ENCODE measurements at places on chromosomes 1 and 21. TPM values are rescaled to one million over a fixed set of nuclear protein-coding genes. Genes with fewer than 3 reads are reported as not detected.

WNT4 gene
- 21.3 TPM for total RNA-seq

GRCh38 chr1:201396861-201397464, 2.2 kb downstream of the LAD1 start:
- peak overlapping the region; percentile 52 for H3K4me3 ChIP-seq
- peak overlapping the region; percentile 94 for H3K27ac ChIP-seq
- H3K36me3 ChIP-seq, result no peaks in the 10 kb centered on the region

- DNase-seq, result no peak
- H3K27ac ChIP-seq, result no peak overlapping the region
- H3K27me3 ChIP-seq, result no peaks in the 10 kb centered on the region
- H3K4me1 ChIP-seq, result no peaks in the 10 kb centered on the region
- no peaks in the 10 kb centered on the region for H3K36me3 ChIP-seq
- no peak overlapping the region for H3K4me3 ChIP-seq
These were observed 444.6 kb downstream of the NUF2 start for GRCh38 chr1:163766257-163766918.

DNA sequence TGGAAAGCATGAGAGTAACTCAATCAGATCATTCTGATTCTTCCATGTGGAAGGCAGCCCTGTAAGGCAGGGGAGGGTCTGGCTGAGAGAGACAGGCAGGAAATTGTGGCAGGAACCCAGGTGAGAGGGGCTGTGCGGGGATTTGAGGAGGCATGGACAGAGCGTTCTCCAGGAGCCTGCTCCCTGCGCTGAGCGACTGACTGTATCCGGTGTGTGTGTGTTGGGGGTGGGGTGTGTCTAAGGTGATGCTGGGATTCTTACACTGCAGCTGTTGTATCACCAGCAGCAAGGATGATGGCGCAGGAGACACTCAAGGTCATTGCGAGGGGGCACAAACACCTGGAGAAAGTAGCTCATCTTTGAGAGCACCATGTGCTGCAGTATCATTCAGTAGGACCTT, 128.5 kb downstream of the RHOU start:
- H3K4me3 ChIP-seq, result no peak overlapping the region
- no peaks in the 10 kb centered on the region for H3K36me3 ChIP-seq
- peaks cover 5% of the 10 kb centered on the region for H3K27me3 ChIP-seq
- no peak for DNase-seq

GRCh38 chr1:29202053-29202452, 20.4 kb upstream of the SRSF4 start:
- H3K27ac ChIP-seq, result peak overlapping the region; percentile 79
- H3K36me3 ChIP-seq, result peaks cover 65% of the 10 kb centered on the region
- peaks cover 12% of the 10 kb centered on the region for H3K4me1 ChIP-seq
- H3K4me3 ChIP-seq, result no peak overlapping the region
- DNase-seq, result no peak
- no peaks in the 10 kb centered on the region for H3K27me3 ChIP-seq

GRCh38 chr21:45080639-45081414, 6.4 kb downstream of the ADARB1 start:
- peaks cover 27% of the 10 kb centered on the region for H3K4me1 ChIP-seq
- H3K4me3 ChIP-seq, result no peak overlapping the region
- H3K27me3 ChIP-seq, result no peaks in the 10 kb centered on the region
- no peaks in the 10 kb centered on the region for H3K36me3 ChIP-seq
- no peak for DNase-seq

DNA sequence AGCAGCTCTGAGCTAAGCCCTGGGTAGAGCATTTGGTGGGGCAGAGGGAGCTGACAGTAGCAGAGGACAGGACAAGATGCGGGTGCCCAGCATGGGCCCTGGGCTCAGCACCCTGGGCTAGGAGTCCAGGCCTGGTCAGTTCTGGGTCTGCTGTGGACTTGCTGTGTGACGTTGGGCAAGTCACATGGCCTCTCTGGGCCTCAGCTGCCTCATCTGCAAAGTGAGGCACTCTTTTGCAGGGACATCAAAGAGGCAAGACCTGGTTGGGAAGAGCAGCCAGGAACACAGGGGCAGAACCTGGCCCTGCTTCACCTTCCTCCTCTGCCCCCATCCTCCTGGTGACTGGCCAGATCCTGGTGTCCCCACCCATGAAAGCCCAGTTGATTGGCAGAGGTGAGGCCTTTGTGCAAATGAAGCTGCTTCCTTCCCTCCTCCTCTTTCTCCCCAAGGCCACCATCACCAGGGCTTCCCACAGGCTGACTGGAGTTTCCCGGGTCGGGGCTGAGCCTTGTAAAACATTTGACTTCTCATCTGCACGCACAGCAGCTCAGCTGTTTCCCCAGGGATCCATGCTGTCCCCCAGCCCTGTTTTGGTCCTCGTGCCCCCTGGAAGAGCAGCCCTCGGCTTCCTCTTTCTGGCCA, 350.5 kb downstream of the MATN1 start:
- DNase-seq, result no peak
- no peaks in the 10 kb centered on the region for H3K4me1 ChIP-seq
- no peak overlapping the region for H3K4me3 ChIP-seq
- no peaks in the 10 kb centered on the region for H3K36me3 ChIP-seq
- no peak overlapping the region for H3K27ac ChIP-seq

- no peaks in the 10 kb centered on the region for H3K36me3 ChIP-seq
- H3K27me3 ChIP-seq, result no peaks in the 10 kb centered on the region
- H3K27ac ChIP-seq, result no peak overlapping the region
- H3K4me1 ChIP-seq, result peaks cover 11% of the 10 kb centered on the region
These were observed 470.9 kb downstream of the SMYD3 start for GRCh38 chr1:246036175-246036574.

DNA sequence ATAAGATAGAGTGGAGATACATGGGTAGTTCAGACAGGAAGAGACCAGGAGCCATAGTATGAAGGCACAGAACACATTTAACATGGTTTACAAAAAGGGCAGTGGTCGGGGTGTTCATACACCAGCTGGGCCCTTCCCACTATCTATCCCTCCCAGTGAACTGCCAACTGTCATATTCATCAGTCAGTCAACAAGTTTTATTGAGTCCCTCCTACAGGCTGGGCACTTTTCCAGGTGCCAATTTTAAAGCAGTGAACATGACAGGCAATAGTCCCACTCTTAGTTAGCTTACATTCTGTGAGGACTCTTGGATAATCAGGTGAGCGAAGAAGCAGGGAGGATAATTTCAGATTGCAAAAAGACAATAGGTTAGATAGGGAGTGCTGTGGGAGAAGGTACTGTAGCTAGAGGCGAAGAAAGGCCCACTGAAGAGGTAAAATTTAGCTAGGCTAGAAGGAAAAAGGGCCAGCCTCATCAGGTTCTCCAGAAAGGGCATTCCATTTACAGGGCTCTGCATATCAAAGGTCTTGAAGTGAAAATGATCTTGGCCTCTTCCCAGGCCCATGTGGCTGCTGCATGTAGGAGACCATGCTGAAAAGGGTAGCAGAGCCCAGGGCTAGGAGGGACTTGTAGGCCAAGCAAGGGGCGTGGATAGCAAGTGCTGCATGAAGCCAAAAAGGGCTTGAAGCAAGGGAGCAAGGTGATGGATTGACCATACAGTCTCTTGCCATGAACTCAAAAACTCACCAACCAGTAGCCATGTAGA, 274.7 kb upstream of the SNX7 start:
- no peak overlapping the region for H3K4me3 ChIP-seq
- H3K27ac ChIP-seq, result no peak overlapping the region
- H3K36me3 ChIP-seq, result no peaks in the 10 kb centered on the region

DNA sequence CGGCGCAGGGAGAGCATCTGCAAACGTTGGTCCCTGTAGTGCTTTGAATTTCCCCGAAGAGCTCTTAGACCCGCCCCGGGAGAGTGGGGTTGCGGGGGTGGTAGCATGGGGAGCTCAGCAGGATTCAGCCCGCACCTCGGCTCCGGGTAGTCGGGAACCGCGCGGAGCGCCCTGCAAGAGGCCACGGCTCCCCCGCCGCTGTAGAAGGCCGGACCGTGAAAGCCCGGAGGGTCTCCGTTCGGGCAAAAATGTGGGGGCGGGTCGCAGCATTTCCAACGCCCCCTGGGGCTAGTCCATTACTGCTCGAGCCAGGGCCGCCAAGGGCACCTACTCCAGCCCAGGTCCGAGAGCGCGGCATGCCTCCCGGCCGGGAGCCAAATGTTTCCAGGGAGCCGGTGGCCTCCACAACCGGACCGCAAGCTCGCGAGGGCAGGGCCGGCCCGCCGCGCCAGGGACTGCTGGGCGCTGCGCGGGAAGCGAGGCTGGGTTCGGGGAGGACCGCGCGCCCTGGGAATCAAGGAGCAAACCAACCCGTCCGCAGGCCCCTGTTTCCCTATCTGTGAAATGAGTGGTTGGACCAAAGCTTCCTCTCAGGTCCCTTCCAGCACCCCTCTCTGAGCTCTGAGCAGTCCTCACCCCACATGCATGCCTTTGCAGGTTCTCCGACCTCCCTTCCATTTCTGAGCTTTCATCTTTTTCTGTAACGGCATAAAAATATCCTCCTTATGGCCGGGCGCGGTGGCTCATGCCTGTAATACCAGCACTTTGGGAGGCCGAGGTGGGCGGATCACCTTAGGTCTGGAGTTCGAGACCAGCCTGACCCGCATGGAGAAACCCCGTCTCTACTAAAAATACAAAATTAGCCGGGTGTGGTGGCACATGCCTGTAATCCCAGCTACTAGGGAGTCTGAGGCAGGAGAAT, 775 bp upstream of the TMEM63A start:
- H3K4me3 ChIP-seq, result peak overlapping the region; percentile 89
- peak overlapping the region; percentile 95 for H3K27ac ChIP-seq
- no peaks in the 10 kb centered on the region for H3K27me3 ChIP-seq
- H3K36me3 ChIP-seq, result no peaks in the 10 kb centered on the region

- no peak for DNase-seq
- no peak overlapping the region for H3K4me3 ChIP-seq
- H3K4me1 ChIP-seq, result peaks cover 29% of the 10 kb centered on the region
- no peaks in the 10 kb centered on the region for H3K36me3 ChIP-seq
- H3K27ac ChIP-seq, result no peak overlapping the region
These were observed 18.4 kb upstream of the LY9 start for GRCh38 chr1:160777486-160778089.

DNA sequence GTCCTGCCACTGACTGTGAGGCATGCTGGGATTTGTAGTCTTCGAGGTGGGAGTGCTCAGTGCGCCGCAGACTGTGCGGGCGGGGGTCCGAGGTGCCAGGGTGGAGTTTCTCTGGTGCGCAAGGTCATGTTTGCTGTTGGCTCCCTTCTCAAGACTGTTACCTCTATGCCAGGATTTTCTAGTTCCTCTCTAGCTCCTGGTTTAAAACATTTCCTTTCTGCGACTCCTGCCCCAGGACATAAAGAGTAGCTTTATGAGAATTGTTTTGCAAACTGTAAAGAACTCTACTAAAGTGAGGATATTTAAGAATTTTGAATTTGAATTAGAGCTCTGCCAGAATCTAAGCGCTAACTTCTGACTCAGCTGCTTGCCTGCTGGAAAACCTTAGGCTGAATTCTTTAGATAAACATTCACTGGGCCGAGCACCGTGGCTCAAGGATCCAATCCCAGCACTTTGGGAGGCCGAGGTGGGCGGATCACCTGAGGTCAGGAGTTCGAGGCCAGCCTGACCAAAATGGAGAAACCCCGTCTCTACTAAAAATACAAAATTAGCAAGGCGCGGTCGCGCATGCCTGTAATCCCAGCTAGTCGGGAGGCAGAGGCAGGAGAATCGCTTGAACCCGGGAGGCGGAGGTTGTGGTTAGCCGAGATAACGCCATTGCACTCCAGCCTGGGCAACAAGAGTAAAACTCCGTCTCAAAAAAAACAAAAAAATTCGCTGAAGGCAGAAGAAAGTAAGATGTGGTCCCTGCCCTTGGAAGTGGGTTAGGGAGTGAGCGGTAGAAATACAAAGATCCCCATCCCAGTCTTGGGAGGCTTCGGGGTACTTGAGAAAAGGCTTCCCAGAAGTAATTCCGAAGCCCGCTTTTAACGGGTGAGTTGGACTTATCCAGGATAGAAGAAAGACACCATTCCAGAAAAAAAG, 992 bp upstream of the USP48 start:
- H3K27ac ChIP-seq, result peak overlapping the region; percentile 100
- H3K4me3 ChIP-seq, result peak overlapping the region; percentile 93
- H3K36me3 ChIP-seq, result no peaks in the 10 kb centered on the region
- no peak for DNase-seq
- peaks cover 32% of the 10 kb centered on the region for H3K4me1 ChIP-seq

DNA sequence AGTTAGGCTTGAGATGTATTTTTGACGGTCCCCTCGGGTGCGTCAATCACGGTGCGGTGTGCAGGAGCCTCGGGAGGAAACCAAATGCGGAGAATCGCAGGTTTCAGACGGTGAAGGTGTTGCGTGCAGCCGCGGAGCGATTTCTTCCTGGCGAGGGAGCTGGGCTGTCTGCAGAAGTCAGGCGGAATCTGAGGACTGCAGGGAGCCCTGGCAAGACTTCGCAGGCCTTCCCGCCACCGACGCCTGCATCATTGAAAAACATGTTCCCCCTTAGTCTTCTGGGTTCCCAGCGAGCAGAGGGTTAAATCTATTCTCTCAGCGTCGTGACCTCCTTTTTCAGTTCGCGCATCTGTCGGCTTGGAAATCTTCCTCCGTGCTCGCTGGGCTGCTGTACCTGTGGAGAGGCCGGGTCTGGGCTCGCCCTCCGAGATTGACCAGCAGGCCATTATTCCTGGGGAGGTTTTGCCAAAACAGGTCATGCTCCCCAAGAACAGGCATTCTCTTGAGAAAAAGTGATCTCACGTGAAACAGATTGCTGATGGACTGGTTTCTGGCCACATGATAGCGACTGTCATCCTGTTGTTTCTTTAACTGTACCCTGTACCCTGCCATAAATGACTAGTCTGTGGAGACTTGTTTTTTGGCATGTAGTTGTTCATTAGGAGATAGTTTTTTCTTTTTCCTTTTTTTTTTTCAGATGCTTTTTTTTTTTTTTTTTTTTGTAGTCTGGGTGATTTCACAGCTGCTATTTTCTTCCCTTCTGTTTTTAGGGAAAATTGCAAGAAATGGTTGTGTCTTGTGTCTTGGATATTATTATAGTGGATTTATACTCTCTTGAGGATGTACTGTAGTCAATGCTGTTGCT, 894 bp downstream of the EPB41 start:
- H3K36me3 ChIP-seq, result no peaks in the 10 kb centered on the region
- H3K27me3 ChIP-seq, result no peaks in the 10 kb centered on the region

DNA sequence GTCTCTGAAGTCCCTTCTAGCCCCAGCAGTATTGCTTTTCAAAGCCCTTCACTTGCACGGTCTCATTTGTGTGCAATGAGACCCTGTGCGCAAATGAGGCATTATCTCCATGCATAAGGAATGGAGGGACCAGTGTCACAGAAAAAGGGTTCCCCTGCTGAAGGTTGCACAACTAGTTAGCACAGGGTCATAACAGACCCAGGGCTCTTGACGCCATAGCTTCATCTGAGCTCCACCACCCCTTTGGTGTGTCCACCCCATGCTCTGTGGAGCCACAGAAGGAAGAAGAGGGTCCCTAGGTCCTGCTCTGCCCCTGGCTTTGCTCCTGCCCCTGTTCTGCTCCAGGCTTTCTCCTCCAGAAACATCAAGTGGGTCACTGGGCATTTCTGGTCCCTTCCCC, 12.6 kb downstream of the SH2D2A start:
- no peak for DNase-seq
- H3K4me1 ChIP-seq, result peaks cover 26% of the 10 kb centered on the region
- no peak overlapping the region for H3K27ac ChIP-seq
- peaks cover 29% of the 10 kb centered on the region for H3K36me3 ChIP-seq
- no peak overlapping the region for H3K4me3 ChIP-seq

Measured in suprapubic skin (tissue), 4 donors.